ENCODE measurements at places on chromosomes 16 and 17. TPM values are rescaled to one million over a fixed set of nuclear protein-coding genes. Genes with fewer than 3 reads are reported as not detected.

USP43 gene
- 0.49 TPM for total RNA-seq

STX1B gene
- 0.97 TPM for total RNA-seq

CTRB2 gene
- not detected for total RNA-seq

HSPB9 gene
- total RNA-seq, result not detected

HIC1 gene
- total RNA-seq, result 71.9 TPM

IRX3 gene
- 7.0 TPM for total RNA-seq

KRTAP9-6 gene
- not detected for total RNA-seq

WNT3 gene
- 1.9 TPM for total RNA-seq

WNK4 gene
- total RNA-seq, result not detected

TNP2 gene
- not detected for total RNA-seq
